Midbrain (tissue), 1 donor: ENCODE measurements at places on chromosomes 3 and 15.
A peak's percentile ranks its signal among the peaks of the same experiment; 100 is the strongest.

- no peak for DNase-seq
Observed at GRCh38 chr15:88655103-88655553, 16.3 kb downstream of the ISG20 start.

DNA sequence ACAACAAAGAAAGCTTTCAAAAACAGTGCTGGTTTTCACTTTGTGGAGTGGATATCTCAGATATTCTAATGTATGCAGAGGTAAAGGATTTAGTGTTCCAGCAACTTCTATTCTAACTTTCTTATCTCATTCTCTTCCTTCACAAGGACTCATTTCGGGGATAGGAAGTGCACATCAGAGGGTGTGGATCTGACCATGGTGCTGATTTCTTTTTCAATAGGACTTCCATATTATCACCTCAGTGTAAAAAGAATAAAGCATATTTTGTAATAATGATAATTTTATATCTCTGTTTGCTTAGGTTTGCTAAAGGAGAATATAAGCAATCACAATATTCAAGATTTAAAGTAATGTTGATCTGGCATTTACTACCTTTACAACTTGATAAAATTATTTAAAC is 12.5 kb upstream of the CADM2 start:
- DNase-seq = no peak

- no peak for DNase-seq
Observed at GRCh38 chr15:69467636-69468035, 15.0 kb downstream of the RPLP1 start.

DNA sequence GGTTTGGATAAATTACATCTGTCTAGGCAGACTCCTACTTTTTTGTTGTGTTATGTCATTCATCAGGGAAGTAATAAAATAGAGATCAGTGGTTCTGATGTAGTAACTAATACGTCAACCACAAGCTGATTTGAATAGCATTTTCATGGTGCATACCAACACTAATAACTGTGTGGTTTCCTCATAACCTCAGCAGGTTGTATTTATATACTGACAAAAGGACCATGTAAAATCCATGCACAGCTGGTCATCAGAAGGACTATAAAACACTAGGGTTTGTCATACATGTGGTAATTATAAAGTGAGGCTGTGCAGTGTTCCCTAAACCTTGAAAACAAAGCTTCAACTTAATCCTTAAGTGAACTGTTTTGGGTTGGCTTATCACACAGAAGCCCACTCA is 216.8 kb upstream of the RBMS3 start:
- no peak for DNase-seq

- DNase-seq = no peak
Observed at GRCh38 chr3:47079432-47079831, 84.5 kb downstream of the SETD2 start.

- no peak for DNase-seq
Observed at GRCh38 chr3:196254376-196255283, 32.9 kb downstream of the PCYT1A start.

GRCh38 chr3:34034840-34035239 is 236.4 kb downstream of the PDCD6IP start:
- DNase-seq = no peak

DNA sequence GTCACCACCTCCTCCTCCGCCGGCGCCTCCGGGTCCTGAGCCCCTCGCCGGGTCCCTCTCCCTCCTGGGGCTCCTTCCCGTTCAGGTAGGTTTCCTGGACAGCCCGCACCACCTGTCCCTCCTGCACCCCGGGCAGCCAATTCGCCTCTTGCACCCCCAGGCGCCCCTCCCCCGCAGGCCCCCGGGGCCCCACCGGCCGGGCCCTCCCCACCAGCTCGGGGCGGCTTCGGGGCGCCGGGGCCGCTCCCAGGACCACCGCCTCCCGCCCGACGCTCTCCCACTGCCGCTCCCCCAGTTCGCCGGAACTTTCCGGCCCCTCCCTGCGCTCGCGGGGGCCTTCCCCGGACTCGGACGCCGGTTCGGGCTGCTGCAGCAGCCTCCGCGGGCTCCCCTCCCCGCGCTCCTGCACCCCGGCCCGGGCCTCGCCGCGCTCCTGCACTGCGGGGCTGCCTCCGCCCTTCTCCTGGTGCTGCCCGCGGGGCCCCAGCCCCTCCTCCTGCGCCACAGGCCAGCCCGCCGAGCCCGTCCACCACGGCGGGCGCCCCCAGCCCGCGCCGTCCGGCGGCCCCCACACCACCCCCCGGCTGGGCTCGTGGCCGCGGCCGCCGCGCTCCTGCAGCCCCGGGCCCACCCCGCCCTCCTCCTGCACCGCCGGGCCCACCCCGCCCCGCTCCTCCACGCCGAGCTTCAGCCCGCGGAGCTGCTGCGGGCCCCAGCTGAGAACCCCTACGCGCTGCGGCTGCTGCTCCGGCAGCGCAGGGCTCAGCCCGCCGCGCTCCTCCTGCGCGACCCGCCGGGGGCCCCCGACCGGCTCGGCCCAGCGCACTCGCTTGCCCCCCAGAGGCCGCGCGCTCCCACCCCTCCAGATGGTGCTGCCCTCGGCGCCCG is 587 bp upstream of the TNK2 start:
- DNase-seq = no peak

- DNase-seq = no peak
Observed at GRCh38 chr3:18716101-18716500, 291.0 kb upstream of the SATB1 start.

GRCh38 chr15:43484455-43484854 is 8.5 kb downstream of the TP53BP1 start:
- DNase-seq = no peak

GRCh38 chr3:100875239-100875638 is 118.0 kb downstream of the ABI3BP start:
- no peak for DNase-seq

DNA sequence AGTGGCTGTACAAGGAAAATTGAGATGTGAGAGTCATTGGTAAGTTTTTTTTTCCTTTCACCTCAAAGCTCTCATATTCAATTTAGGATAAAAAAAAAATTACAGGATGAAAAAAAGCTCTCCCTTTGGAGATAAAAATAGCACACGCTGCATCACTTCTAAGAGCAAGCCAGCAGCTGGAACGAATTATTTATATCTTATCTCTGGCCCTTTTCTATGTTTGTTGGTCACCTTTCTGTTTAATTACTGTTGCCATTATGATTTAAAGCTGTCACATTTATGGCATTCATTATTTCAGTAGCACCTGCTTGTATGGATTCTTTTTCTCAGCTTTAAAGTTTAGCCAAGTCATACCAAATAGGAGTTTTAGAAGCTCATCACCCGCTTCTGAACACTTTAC is 171.6 kb upstream of the PDZRN3 start:
- no peak for DNase-seq

GRCh38 chr15:77187751-77188464 is 117.0 kb upstream of the TSPAN3 start:
- peak; percentile 29 for DNase-seq

DNA sequence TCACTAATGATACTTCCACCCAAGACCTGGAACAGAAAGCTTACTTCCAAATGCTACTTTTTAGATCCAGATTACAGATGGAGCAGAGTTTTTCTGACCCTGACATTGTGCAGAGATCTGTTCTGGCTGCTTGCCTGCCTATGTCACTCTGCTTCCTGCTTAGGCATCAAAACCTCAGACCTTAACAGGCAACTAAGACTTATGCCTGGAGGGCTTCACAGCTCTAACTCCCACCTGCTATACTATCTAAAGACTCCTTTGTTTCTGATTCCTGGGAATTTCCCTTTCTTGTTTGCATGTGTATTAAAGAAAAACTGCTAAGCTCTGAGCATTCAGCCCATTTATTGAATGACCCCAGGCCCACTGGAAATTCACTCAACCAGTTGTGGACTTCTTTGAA is 157.4 kb upstream of the NPHP3 start:
- no peak for DNase-seq

- DNase-seq = no peak
Observed at GRCh38 chr3:295166-295565, 98.6 kb downstream of the CHL1 start.

DNA sequence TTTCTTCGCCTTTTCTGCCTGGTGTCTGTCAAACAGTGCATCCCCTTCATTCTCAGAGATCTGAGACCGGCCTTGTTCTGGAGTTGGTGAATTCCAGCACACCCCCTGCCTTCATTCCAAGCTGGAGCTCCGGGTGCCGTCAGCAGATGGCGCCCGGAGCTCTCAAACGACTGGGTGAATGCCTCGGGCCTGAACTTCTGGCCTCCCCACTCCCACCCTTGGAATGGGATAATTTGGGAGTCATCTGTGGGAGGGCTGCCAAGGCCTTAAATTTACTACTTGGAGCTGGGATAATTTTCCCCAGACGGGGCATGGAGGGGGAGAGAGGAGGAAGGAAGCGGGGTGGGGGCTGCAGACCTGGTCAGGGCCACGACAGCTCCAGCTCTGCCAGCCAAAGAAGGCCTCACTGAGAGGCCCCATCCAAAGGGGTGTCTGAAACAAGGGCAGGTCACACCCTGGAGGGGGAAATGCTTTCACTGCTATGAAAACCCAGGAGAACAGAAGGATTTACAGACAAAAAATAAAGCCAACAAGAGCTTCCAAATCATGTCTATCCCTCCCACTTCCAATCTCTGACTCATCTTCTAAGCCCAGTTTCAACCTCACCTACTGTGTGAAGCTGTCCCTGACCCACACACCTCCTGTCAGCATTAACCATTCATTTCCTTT is 187.9 kb downstream of the OPA1 start:
- peak; percentile 79 for DNase-seq

DNA sequence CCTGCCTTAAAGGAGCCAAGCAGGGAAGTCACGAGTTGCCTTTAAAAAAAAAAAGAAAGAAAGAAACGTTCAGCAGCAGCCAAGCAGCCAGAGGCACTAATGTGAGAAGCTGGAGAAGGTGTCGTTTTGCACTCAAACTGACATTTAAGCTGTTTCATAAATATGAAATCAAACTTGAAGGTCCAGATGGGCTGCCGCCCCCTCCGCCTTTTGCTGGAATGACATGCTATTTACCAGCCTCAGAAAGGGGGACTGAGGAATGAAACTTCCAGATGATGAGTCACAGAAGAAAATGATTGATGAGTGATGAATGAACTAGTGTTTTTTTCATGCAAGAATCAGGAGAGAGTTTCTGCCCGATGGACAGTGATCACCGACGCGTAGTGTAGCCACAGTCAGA is 396.8 kb downstream of the IGSF11 start:
- DNase-seq = no peak

GRCh38 chr3:106242781-106243180 is 374.0 kb upstream of the CBLB start:
- DNase-seq = peak; percentile 1

- no peak for DNase-seq
Observed at GRCh38 chr3:46193436-46193835, 14.7 kb downstream of the CCR1 start.

DNA sequence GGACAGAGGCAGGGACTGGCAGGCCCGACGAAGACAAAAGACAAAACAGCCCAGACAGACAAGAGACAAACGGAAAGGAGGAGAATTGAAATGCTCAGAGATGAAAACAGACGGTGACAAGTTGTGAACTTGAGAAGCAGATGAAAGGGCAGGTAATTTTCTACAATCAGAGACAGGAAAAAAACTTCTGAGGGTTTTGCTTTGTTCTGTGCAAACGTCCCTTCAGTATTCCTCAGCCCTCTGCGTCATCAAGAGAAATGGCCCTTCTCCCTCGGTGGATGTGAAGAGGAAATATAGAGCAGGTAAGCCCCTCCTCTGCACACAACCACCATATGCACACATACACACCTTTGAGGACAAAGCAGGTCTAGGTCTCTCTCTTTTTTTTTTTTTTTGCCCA is 206.6 kb downstream of the UACA start:
- no peak for DNase-seq

- no peak for DNase-seq
Observed at GRCh38 chr3:72914383-72914782, 26.5 kb downstream of the GXYLT2 start.

GRCh38 chr15:93152951-93153350 is 63.9 kb upstream of the RGMA start:
- peak; percentile 78 for DNase-seq

DNA sequence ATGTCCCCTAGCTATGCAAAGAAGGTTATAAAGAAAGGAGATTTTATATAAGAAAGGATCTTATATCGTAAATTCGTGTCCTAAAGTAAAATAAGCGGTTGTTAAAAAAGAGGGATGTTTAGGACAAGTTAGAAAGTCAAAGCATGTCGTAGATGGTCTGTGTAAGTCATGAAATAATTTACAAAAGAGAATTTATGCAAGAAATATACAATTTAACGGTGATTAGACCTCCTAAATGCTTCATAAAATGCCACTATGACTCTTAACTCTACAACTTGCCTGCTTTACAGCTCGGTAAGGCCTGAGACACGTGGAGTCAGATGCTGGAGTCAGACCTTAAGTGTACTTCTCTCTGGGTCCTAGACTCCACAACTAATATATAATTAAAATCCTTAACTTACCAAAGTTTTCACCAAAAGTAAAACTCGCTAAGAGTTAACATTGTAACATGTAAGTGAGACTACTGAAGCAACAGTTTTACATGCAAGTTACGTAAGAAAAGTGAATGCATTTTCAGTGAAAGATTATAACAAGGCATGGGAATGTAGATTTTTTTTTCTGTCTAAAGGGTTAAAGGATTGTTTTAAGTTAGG is 13.3 kb upstream of the SRPRB start:
- DNase-seq = no peak

DNA sequence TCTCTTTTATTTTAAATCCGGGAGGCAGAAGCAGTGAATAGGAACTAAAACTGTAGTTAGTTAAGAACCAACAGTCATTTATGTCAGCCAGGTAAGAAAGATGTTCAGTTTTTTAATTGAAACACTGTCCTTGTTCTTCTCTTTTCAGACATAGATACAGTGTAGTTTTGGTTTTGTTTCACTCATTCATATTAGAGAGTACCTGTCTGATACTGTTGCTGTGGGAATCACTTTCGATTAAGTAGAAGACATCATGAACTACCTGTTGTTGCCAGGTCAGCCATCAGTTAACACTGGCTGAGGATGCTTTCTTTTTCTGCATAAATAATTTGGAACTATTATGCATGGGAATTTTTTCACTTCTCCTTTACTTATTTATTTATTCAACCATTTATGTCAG is 700.4 kb downstream of the OTOL1 start:
- DNase-seq = no peak

GRCh38 chr3:177936721-177937120 is 599.5 kb upstream of the KCNMB2 start:
- no peak for DNase-seq

DNA sequence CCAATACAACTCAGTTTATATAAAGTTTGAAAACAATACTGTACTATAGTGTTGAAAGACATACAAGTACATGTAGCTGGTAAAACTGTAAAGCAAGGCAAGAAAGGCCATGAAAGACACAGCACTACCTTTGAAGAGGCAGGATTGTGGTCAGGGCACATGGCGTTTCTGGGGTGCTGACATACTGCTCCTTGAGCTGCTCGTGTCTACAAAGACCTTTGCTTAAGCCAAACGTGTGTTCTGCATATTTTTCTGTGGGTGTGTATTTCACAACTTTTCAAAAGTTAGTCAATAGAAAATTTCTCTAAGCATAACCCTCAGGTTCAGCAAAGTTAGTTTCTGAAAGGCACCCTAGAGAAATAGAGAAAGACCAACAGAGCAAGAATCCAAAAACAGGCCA is 14.1 kb upstream of the TOPAZ1 start:
- DNase-seq = no peak

GRCh38 chr3:184180165-184180564 is 5.5 kb downstream of the AP2M1 start:
- DNase-seq = no peak
